Hypothalamus (tissue), 51 donors: ENCODE measurements at places on chromosomes 16 and 17.
A peak's percentile ranks its signal among the peaks of the same experiment; 100 is the strongest.

DNA sequence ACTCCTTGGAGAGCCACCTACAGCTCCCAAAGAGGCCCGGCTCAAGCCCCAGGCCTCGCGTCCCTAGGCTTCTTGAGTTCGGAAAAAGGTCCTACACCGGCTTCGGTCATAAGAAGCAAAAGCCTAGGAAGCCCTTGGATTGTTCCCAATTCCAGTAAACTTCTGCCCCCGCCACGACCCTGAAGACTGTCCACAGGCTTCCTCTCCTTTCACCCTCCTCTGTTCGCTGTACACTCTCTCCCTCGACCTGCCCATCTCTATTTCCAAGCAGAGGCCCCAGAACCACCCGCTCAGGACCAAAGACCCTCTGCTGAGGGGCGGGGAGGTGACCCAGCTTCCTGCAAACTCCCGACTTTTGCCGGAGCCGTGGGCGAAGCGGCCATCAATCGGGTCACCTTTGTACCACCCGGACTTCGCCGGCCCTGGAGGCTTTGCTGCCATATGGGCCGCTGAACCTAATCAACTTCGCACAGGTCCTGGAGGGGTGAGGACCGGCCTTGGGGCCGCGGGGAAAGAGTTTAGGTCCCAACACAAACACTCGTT is 2.7 kb downstream of the HOXB2 start:
- DNase-seq: no peak

DNA sequence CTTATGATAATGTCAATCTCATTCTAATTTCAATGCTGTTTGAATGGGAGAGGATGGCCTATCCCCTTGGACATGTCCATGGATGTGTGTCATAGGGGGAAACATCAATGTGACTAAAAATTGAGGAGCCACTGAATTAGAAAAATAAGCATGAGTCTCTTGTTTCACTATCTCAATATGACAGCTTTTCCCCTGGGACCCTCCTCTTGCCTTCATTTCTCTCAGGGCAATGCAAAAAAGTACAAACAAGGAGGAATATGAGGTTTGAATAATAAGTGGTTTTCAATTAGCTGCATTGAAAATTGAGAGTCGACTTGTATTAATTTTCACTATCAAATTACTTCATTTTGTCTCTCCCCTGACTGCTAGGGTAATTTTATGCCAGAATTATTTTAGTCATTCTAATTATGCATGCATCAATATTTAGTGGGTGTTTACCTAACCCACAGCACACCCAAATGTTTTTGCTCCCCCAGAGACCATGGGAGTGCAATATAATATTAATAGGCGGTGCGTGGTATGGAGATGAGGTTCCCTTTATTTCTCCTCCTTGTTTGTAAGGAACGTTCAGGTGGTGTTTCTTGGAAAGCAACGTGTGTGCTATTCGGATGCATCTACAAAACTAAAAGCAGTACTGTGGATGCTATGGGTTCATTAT is 6.8 kb upstream of the SDR42E1 start:
- no peak for DNase-seq

DNA sequence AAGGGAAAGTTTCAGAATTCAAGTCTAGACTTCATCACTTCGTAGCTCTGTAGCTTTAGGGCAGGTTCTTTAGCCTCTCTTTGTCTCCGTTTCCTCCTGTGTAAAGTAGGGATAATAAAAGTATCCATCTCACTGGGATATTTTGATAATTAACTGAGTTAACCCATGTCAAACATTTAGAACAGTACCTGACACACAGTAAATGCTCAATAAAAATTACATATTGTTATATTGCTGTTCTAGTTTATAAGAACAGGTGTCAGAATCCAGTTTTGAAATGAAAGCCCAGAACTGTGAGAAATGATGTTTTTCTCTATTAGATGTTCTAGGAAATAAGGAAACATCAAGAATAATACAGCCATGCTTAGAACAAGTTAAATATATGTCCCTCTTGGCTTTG is 4.3 kb downstream of the MOSMO start:
- no peak for DNase-seq

- no peak for DNase-seq
Measured at GRCh38 chr17:77622647-77623046, 335.9 kb upstream of the TNRC6C start.

- no peak for DNase-seq
Measured at GRCh38 chr16:31413381-31413780, 14.8 kb downstream of the COX6A2 start.

GRCh38 chr16:23642246-23642774 is 1.0 kb downstream of the DCTN5 start:
- no peak for DNase-seq

GRCh38 chr16:75343941-75344340 is 89.4 kb downstream of the CFDP1 start:
- no peak for DNase-seq

- DNase-seq: no peak
Measured at GRCh38 chr16:66520406-66521170, 29.3 kb downstream of the TK2 start.

GRCh38 chr17:7080456-7081041 is 498 bp upstream of the CLEC10A start:
- no peak for DNase-seq

DNA sequence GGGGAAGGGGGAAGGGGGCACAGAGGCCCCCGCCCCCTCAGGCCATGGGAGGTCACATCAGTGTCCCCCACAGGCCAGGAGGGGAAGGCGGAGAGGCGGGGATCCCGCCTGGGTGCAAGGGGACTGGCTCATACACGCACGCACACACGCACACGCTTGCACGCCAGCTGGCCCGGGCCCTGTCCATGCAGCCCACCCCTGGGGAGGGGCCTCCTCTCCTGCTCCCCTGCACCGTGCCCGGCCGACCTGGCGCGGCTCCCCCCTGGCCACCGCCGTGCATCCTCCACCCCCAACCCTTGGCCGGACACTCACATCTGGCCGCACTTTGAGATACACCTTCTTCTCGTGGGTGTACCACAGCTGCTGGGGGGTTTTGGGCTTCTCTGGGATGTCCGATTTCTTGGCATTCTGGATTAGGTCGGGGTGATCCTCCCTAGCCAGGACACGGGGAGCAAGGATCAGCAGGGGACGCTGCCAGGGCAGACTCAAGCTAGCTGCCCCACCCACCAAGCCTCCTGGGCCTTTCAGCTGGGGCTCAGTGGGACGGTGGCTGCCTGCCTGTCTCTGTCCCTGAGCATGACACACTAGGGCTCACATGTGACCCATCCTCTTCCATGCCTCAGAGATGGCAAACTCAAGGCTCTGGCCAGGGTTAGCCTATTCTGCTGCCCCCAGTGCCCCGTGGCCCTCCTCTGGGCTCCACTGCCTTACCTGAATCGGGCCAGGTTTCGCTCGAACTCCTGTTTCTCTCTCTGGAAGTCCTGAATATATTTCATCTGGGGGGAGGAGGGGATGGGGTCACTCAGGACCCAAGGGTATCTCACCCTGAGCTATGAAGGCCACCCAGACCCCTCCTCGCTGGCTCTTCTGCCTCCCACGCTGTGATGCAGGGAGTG is 6.7 kb downstream of the UBTF start:
- DNase-seq: no peak

DNA sequence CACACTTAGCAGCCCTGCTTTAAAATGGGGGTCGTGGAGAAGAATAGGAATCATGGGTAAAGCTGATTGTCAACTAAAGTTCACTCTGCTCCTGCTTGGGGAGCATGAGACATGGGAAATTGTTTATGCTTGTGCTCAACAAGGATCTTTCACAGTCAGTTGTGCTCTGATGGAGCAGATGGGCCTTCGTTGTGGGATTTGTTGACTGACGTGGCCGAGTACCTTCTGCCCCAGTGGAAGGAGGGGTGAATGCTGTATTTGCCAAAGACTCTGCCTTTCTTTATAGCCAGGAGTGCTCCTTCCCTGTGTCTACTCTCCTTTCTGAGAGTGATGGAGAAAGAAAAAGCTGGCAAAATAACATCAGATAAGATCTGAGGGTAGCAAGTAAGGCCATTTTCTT is 11.4 kb downstream of the ARSG start:
- no peak for DNase-seq

- DNase-seq: no peak
Measured at GRCh38 chr16:52469775-52470174, 77.2 kb downstream of the TOX3 start.

DNA sequence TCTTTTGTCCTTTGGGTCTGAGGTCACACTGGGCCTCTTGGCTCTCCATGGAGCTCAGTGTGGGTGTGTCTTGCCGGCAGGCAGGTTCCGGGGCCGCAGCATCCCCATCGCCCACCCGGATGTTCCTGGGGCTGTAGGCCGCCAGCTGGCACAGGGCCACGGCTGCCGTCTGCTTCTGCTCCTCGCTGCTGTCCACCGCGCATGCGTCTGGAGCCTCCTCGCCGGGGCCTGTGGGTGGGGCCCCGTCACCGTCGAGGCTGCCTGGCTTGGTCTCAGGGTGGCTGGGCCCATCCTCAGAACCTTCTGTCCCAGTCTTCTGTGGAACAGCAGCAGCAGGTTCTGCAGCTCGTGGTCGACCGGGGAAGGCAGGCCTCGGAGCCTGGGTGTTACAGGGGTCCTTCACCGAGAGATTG is 9.6 kb downstream of the ZNF750 start:
- DNase-seq: peak; percentile 12

GRCh38 chr17:80859002-80859941 is 132.4 kb upstream of the CHMP6 start:
- peak; percentile 44 for DNase-seq

- DNase-seq: no peak
Measured at GRCh38 chr17:45425125-45425983, 7.3 kb downstream of the ARHGAP27 start.

DNA sequence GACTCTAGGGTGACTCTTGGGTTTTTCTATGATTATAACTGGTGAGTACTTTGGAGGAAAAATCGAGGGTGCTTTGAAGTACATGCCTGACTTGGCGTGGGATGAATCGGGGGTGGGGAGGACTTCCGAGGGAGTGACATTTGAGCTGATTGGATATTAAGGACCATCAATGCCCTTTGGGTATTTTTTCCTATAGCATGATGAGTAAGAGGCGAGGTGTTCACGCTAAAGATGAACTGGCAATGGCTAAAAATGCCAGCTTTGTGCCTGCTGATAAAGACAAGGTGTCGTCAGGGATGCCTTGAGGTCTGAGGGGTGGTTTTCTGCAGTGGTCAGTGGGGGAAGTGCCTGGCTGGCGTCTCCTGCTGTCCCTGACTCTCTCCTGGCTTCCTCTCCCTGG is 25.3 kb downstream of the USP43 start:
- DNase-seq: no peak

- DNase-seq: no peak
Measured at GRCh38 chr17:78044280-78044835, 84.2 kb downstream of the TMC6 start.

GRCh38 chr17:43515656-43516055 is 30.5 kb downstream of the ETV4 start:
- no peak for DNase-seq

GRCh38 chr17:19768046-19768782 is 20.1 kb upstream of the ALDH3A1 start:
- no peak for DNase-seq

GRCh38 chr16:57640612-57641011 is 12.2 kb downstream of the ADGRG1 start:
- peak; percentile 45 for DNase-seq

DNA sequence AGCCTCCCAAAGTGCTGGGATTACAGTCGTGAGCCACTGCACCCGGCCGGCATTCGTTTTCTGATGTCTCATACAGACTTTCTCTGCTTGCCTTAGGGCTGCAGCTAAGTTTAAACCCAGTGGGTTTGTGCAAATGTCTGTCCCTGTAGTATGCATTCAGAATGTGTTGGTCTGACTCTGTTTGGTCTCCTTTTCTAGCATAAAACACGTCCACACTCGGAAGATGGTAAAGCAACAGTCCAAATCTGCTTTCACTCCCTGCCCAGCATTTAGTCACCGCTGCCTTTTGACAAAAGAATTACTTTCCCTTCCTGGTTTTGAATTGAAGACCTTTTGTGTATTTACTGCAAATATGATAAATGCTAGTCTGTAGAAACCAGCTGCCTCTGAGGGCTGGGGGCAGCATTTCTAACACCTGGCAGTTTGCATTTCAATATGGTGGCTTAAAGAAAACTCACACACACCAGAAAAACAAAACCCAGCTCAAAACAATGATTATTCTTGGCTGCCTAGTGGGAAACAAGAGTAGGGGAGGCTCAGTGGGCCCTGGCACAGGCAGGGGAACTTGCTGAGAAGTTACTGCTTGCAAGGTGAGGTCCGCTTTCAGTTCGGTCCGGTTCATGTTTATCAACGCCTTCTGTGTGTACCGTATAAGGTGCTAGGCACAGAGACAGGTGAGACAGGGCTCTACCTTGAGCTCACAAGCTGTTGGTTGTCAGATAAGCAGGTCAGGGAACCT is 56.9 kb downstream of the MSI2 start:
- DNase-seq: no peak

GRCh38 chr17:4004517-4005295 is 40.5 kb upstream of the ATP2A3 start:
- no peak for DNase-seq

DNA sequence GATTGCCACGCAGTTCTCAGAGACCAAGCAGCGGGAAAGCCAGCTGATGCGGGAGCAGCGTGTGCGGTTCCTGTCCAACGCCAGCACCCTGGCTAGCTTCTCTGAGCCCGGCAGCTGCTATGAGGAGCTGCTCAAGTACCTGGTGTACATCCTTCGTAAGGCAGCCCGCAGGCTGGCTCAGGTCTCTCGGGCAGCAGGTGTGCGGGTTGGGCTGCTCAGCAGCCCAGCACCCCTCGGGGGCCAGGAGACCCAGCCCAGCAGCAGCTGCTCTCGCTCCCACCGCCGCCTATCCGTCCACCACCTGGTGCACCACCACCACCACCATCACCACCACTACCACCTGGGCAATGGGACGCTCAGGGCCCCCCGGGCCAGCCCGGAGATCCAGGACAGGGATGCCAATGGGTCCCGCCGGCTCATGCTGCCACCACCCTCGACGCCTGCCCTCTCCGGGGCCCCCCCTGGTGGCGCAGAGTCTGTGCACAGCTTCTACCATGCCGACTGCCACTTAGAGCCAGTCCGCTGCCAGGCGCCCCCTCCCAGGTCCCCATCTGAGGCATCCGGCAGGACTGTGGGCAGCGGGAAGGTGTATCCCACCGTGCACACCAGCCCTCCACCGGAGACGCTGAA is 15.2 kb downstream of the CACNA1G start:
- no peak for DNase-seq

DNA sequence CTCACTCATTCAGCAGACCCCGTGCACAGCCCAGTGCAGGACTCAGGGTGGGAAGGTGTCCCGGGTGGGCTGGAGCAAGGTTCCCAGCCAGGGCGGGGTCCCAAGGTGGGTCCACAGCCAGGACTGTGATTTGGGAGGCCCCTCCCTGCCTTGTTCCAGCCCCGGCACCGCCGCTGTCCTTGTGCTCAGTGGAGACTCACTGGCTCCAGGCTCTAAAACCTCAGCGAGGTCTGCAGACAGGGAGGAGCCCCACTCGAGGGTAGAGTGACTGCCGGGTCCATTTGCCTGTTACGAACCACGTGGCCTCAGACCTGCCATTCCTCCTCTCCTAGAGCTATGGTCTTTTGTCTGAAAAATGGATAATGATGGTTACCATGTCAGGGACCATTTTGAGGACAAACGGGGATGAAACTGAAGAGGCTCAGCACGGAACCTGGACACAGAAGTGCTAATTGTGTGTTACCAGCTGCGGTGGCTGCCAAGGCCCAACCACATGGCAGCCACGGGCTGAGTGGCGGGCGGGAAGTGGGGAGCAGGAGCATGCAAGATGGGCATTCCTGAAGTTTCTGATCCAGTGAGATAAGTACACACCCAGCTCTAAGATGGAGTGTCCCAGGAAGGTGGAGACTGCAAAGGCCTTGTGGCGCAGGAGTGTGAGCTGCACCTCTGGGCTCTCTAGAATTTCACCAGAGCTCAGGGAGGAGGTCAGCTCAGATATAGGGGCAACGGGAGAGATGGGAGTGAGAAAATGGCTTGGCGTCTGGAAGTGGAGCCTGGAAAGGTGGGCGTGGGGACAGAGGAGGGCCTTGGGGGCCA is 317.6 kb downstream of the SEC14L1 start:
- DNase-seq: no peak

- no peak for DNase-seq
Measured at GRCh38 chr17:57534863-57535248, 210.2 kb downstream of the CCDC182 start.
